Substantia nigra (tissue), 51 donors: ENCODE measurements at places on chromosomes 4 and X.

DNA sequence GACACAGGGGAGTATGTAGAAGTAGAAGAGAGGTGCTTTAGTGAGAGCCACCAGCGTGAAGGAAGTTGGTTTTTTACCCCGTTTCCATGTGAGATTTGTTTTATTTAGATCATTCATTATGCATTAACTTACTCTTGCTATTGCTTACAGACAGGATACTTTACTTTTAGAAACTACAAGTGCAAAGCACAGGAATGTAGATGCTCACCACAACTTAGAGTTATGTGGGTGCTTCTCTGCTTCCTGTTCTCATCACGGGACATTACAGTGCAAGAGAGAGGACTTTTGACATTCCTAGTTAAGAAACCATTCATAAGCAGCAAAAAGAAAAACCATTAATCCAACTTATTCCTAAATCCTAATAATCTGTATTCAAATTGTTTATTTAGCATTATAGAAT, 25.6 kb upstream of the SPANXD start:
- DNase-seq: no peak

- DNase-seq: no peak
Measured at GRCh38 chr4:33073811-33074210, 2353.6 kb downstream of the PCDH7 start.

GRCh38 chrX:30592831-30593230, 15.3 kb upstream of the TASL start:
- DNase-seq: no peak

- no peak for DNase-seq
Measured at GRCh38 chr4:141371206-141371605, 150.5 kb downstream of the ZNF330 start.

DNA sequence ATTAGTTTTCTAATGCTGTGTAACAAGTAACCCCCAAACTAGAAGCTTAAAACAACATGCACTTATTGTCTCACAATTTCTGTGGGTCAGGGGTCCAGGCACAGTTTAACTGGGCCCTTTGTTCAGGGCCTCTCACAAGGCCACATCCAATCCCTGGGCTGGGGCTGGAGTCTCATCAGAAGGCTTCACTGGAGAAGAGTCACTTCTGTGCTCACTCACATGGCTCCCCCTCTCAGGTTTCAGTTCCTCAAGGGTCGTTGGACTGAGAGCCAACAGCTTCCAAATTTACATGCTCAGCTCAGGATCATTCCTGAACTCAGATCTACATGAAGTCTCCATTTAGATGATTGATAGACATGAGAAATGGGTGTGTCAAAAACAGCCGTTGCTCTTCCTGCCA, 77.1 kb downstream of the EVC start:
- no peak for DNase-seq

GRCh38 chrX:41250867-41251266, 83.1 kb upstream of the DDX3X start:
- DNase-seq: no peak

DNA sequence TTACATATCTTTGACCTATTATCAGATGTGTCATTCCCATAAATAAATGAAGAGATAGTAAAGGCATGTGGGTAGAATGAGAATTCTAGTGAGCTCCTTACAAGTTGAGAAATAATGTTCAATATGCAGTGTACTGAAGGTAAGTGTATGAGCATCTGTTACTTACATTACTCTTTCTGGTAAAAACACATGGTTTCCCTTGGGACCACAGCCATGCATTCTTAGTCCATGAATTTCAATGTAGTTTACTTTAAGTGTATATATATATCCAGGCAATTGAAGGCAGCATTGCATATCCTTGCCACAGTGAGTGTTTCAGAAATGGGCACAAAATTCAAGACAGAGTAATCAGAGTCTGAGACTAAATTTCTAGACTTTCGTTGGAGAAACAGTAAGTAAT, 277.2 kb downstream of the CXXC4 start:
- no peak for DNase-seq

DNA sequence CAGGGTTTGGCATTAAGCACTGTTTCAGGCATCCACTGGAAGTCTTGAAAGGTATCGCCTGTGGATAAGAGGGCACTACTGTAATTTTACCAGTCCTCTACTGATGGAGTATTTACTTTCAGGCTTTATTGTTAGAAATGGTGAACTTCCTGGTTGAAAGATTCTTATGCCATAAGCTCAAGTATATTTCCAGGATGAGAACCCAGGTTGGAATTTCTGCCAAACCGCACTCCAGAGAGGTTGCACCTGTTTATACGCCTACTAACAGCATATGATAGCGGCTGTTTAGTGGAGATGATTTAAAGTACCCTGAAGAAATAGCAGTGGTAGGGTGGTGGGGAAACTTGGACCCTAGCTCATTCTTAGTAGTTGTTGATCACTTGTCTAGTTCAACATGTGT, 9.9 kb downstream of the FNIP2 start:
- DNase-seq: no peak

- DNase-seq: no peak
Measured at GRCh38 chrX:136710325-136710951, 62.5 kb downstream of the CD40LG start.

DNA sequence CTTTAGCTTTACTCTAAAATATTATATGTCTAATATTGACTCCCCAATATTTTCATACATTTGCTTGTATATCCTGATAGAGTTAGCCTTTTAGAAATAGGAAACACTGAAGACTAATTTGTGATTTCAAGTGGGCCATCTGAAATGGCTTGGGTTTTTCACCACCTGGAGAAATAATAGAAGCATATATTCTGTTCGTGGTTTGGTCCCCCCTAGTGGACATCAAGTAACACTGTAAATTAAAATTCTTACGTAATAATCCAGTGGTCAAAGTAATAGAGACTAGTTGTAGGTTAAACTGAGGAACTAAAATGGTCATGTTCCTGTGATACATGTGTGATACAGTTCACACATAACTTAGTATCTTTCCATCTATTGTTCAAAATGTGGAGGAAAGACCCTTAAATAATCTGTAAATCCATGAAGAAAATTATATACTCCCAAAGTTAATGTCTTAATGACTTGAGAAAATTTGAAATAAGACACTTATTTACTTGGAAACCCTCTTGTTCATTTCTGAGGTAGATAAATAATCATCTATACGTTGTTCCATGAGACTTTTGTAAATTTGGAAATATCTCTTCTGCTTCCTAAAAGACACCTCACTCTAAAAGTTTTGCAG, 79.8 kb upstream of the SMARCAD1 start:
- no peak for DNase-seq

DNA sequence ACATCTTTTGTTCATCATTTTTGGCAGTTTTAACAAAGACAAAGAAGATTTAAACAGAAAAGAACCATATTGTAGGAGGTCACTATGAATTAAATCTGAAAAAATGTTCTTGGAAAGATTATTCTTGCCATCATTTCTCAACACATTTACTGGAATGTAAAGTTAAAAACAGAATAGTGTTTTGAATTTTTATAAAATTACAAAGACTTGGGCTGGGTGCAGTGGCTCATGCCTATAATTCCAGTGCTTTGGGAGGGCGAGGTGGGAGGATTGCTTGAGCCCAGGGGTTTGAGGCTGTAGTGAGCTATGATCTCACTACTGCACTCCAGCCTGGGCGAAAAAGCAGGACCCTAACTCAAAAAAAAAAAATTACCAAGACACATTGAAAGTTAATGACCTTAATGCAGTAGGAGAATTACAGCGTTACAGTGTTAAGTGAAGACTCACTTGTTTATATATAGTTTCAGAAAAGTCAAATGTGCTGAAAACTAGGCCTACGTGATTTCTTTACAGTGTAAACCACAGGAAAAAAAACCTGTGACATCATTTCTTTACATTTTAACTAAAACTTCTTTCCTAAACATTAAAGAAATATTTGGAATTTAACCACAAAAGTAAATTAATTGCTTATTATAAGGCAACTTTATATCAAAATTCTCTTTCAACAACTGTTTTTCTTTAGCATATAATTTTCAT, 7.9 kb downstream of the FAM13A start:
- no peak for DNase-seq

DNA sequence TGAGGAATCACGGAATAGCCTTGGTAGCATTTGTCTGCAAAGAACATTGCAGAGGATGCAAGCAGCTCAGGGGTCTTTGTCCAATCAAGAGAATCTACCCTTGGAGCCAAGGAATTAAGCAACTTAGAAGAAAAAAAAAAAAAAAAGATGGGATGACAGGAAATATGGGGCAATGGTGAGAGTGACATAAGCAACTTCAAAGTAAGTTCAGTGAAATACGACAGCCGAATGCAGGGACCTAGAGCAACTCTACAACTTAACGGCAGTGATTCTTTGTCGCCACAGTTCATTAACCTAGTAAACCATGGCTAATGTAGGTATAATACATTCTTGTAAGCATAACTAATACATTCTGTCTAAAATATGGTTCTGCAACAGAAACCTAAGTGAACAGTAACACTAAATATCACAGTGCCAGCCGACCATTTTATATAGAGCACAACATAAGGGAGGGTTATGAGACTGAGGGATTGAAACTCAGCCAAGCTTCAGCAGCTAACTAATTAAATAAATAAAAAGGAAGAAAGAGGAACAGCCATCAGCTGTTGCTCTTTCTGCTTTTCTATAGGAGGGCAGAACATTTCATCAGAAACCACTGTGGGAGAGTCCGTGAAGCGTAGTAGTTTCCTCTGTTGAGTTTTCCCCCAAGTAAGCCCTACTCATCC, 74.7 kb downstream of the PPARGC1A start:
- DNase-seq: no peak

- no peak for DNase-seq
Measured at GRCh38 chr4:173318648-173319211, 15.4 kb downstream of the HMGB2 start.

DNA sequence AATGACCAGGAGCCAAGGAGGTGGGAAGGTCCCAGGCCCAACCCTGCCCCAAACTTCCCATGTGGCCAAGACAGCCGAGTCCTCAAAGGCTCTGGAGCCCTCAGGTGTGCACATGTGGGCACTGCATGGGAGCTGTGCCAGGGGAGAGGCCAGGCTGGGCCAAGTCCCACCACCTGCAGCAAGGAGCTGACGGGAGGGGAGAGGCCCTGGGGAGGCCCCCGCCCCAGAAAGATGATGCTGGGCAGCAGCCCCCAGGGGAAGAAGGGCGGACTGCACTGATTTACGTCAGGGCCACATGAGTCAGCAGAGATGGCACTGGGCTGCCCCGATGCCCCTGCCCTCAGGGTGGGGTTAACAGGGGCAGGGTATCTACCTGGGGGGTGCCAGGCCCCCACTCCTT, 1.4 kb downstream of the L1CAM start:
- no peak for DNase-seq

GRCh38 chr4:74291471-74291870, 16.8 kb upstream of the EPGN start:
- no peak for DNase-seq

DNA sequence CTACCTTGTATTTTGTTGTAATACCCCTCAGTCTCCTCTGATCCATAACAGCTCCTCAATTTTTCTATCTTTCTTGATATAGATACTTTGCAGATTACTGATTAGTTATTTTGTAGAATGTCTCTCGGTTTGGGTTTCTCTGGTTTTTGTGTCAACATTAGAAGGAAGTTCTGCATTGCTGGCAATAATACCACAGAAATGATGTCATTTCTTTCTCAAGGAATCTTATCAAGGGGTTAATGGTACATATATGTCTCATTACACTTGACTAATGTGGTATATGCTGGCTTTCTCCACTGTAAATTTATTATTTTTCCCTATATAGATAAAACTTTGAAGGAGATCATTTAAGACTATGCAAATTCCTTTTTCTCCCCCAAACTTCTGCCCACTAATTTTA, 183.6 kb upstream of the DKK2 start:
- DNase-seq: no peak

DNA sequence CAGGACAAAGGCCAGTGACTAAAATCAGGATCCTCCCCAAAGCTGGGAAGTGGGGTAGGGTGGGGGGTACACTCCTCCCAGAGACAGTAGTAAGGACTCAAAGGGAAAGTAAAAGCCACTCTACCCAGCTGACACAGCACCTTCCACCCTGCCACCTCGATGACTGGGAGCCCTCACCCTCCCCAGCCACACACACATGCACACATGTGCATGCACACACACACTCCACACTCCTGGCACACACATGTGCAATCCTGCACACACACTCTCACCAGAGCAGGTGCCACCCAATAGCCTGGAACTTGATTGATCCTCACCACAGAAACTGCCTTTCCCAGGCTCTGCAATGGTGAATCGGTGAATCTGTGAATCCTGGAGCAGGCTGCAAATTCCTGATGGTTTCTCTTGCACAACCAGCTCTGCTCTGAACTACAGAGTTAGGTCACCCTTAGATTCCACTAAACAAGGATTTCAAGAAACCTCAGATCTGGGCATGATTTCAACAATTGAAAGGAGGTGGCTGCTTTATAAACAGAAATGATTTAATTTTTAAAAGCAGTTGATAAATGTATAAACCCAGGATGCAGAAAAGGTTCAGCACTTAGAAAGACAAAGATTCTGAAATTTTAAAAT, 21.5 kb downstream of the AMOT start:
- no peak for DNase-seq

- DNase-seq: no peak
Measured at GRCh38 chr4:138540056-138540800, 298.1 kb upstream of the SLC7A11 start.

GRCh38 chr4:111992351-111993168, 152.7 kb upstream of the FAM241A start:
- no peak for DNase-seq

- no peak for DNase-seq
Measured at GRCh38 chr4:53281438-53281837, 84.4 kb downstream of the SCFD2 start.

DNA sequence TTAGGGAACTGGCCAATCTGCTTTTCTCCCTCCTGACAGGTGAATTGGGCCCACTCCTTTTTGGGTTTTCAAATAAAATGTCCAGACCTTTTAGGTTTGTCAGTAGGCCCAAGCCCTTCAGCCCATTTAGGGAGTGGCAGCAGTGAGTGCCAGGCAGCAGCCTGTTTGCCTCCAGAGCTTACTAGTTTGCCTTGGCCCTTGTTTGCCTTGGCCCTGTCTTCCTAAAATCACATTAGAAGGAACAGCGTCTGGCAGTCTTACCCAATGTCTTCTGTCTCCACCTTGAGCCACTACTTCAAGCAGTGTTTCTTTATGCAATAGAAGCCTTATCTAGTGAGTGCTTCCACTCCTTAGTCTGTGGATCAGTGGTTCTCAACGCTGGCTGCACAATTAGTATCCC, 117.1 kb downstream of the TMEM164 start:
- no peak for DNase-seq

DNA sequence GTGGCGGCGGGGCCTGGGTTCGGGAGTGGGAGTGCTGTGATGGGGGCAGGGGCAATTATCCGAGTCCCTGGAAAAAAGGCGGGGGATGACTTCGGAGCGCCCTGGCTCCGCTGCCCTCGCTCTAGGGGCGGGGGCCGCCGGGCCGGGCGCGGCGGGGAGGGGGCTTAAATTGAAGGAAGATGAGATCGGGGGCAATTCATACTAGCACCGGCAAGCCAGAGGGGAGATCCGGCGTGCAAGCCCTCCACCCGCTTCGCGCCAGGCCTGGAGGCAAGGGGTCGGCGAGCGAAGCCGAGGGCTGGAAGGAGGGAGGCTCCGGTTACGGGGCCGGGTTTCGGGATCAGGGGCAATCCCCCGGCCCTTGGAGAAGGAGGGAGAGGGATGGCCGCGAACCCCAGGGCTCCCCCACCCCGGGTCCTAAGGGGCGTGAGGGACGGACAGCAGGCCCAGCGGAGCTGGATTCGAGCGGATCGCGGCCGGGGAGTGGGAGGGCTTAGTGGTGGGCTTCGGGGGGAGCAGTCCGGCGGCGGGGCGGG, 1.2 kb downstream of the BCORL1 start:
- DNase-seq: peak; percentile 2

- DNase-seq: no peak
Measured at GRCh38 chrX:22968494-22968893, 31.3 kb upstream of the DDX53 start.
